ENCODE measurements at places on chromosomes 5 and 9. TPM values are rescaled to one million over a fixed set of nuclear protein-coding genes. Genes with fewer than 3 reads are reported as not detected.

The IFNB1 gene
- 1.7 TPM for total RNA-seq

The SLC34A1 gene
- total RNA-seq, result not detected

The TSSK1B gene
- not detected for total RNA-seq

The ARAP3 gene
- total RNA-seq, result 5.1 TPM

The LRRC19 gene
- total RNA-seq, result not detected

The ARID3C gene
- 0.17 TPM for total RNA-seq

- H3K4me1 ChIP-seq, result peaks cover 4% of the 10 kb centered on the region
- no peak overlapping the region for H3K4me3 ChIP-seq
- H3K27me3 ChIP-seq, result no peaks in the 10 kb centered on the region
- H3K27ac ChIP-seq, result no peak overlapping the region
Observed at GRCh38 chr5:31733371-31733770, 94.4 kb downstream of the PDZD2 start.

GRCh38 chr5:100479079-100479688, 56.0 kb upstream of the FAM174A start:
- H3K27me3 ChIP-seq, result no peaks in the 10 kb centered on the region
- H3K4me3 ChIP-seq, result no peak overlapping the region
- H3K27ac ChIP-seq, result no peak overlapping the region
- H3K36me3 ChIP-seq, result no peaks in the 10 kb centered on the region
- no peak for DNase-seq
- no peaks in the 10 kb centered on the region for H3K4me1 ChIP-seq

GRCh38 chr5:128143911-128144310, 60.3 kb downstream of the SLC12A2 start:
- no peak overlapping the region for H3K27ac ChIP-seq
- H3K4me3 ChIP-seq, result no peak overlapping the region
- peaks cover 22% of the 10 kb centered on the region for H3K36me3 ChIP-seq
- H3K4me1 ChIP-seq, result no peaks in the 10 kb centered on the region

- no peak overlapping the region for H3K27ac ChIP-seq
- H3K36me3 ChIP-seq, result no peaks in the 10 kb centered on the region
- no peaks in the 10 kb centered on the region for H3K27me3 ChIP-seq
- peaks cover 6% of the 10 kb centered on the region for H3K4me1 ChIP-seq
- DNase-seq, result no peak
Observed at GRCh38 chr5:54194318-54194717, 116.1 kb downstream of the ARL15 start.

DNA sequence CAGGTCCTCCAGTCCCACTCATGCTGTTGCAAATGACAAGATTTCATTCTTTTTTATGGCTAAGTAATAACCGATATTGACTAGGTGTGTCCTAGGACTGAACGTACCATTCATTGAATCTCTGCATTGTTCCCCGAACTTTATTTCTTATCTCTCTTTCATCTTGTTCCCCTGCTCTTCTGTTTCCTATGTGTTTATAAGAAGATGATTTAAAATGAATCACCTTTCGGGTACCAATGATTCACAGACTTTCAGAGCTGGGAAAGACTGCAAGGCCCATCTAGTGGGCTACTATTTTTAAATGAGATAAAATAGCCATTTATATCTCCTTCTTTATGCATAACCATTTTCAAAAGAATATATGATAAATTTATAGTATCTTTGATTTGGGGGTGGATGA, 133.0 kb downstream of the CDH18 start:
- no peak for DNase-seq
- H3K4me3 ChIP-seq, result no peak overlapping the region
- H3K27me3 ChIP-seq, result no peaks in the 10 kb centered on the region
- H3K4me1 ChIP-seq, result no peaks in the 10 kb centered on the region
- no peak overlapping the region for H3K27ac ChIP-seq

- no peak overlapping the region for H3K4me3 ChIP-seq
- DNase-seq, result no peak
- no peaks in the 10 kb centered on the region for H3K36me3 ChIP-seq
- H3K27ac ChIP-seq, result no peak overlapping the region
- no peaks in the 10 kb centered on the region for H3K27me3 ChIP-seq
- H3K4me1 ChIP-seq, result no peaks in the 10 kb centered on the region
Observed at GRCh38 chr9:28051559-28052503, 478.6 kb upstream of the C9orf72 start.

- H3K36me3 ChIP-seq, result no peaks in the 10 kb centered on the region
- DNase-seq, result no peak
- no peaks in the 10 kb centered on the region for H3K27me3 ChIP-seq
- H3K4me1 ChIP-seq, result no peaks in the 10 kb centered on the region
Observed at GRCh38 chr9:15361737-15362136, 54.7 kb upstream of the TTC39B start.

DNA sequence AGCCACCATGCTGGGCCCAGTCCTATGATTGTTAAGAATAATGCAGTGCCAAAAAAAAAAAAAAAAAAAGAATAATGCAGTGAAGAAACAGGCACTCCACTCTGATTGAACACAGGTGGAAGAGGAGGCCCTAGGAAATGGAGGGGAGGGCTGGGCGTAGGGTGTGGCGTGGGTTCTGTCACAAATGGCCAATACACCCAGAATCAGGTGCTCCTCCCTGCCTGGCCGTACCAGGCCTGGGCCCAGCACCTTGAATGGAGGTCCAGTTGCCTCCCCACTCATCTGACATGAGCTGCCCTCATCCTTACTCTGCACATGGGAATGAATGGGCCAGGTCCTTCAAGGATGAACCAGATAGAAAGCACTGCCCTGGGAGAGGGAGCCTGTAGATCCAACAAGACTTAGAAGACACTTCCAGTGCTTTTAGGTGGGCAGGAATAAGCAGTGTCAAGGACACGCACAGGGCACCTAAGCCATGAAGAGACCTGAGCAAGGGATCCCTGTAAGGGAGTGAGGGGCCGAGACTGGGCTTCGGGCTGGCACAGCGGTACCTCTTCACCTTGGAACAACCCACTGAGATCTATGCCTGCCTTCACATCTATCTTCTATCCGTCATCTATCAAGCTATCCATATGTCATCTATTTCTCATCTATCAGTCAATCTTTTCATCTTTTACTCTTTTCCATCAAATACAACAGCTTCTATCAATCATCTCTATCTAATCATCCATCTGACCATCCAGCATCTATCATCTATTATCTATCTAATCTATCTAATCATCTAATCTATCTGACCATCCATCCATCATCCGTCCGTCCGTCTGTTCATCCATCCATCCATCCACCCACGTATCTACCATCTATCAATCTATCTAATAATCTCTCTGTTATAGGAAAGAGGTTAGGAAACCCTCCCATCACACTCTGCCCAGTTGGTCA, 15.9 kb downstream of the NINJ1 start:
- H3K36me3 ChIP-seq, result peaks cover 11% of the 10 kb centered on the region
- H3K27ac ChIP-seq, result no peak overlapping the region
- no peak overlapping the region for H3K4me3 ChIP-seq
- no peaks in the 10 kb centered on the region for H3K27me3 ChIP-seq
- H3K4me1 ChIP-seq, result peaks cover 14% of the 10 kb centered on the region
- no peak for DNase-seq

- no peaks in the 10 kb centered on the region for H3K4me1 ChIP-seq
- H3K27ac ChIP-seq, result no peak overlapping the region
- no peak overlapping the region for H3K4me3 ChIP-seq
- peaks cover 5% of the 10 kb centered on the region for H3K27me3 ChIP-seq
- no peak for DNase-seq
Observed at GRCh38 chr9:2991292-2991691, 147.4 kb upstream of the PUM3 start.

DNA sequence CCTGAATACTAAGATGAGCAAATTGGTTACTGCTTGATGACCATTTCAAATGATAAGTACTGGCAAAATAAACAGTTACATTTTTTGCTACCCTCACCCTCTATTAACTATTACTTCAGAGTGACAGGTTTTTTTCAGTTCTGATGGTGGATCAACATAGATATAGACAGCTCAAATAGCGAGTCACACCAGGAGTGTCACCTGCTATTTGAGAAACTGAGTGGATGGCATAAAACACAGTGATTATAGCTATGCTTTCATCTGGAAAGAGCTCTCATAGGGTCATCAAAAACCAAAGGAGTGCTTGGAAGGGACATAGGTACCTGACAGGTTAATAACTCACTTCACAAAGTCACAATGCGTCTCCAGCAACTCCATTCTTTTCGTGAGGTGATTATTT, 244.5 kb upstream of the C9orf72 start:
- no peak overlapping the region for H3K27ac ChIP-seq
- no peaks in the 10 kb centered on the region for H3K4me1 ChIP-seq
- no peaks in the 10 kb centered on the region for H3K36me3 ChIP-seq
- peaks cover 3% of the 10 kb centered on the region for H3K27me3 ChIP-seq
- no peak overlapping the region for H3K4me3 ChIP-seq
- DNase-seq, result no peak

Data from activated CD4-positive, alpha-beta memory T cell treated with anti-CD3 and anti-CD28 coated beads for 36 hours (primary cell).